ENCODE measurements at places on chromosomes 1 and 21. TPM values are rescaled to one million over a fixed set of nuclear protein-coding genes. Genes with fewer than 3 reads are reported as not detected.

- peaks cover 74% of the 10 kb centered on the region for H3K27me3 ChIP-seq
- no peaks in the 10 kb centered on the region for H3K4me1 ChIP-seq
- no peaks in the 10 kb centered on the region for H3K36me3 ChIP-seq
- no peak for DNase-seq
These were observed 93.2 kb downstream of the PAX7 start for GRCh38 chr1:18723701-18724411.

- no peaks in the 10 kb centered on the region for H3K36me3 ChIP-seq
- no peaks in the 10 kb centered on the region for H3K27me3 ChIP-seq
- no peak for DNase-seq
- no peak overlapping the region for H3K4me3 ChIP-seq
These were observed 188.2 kb upstream of the LYPLAL1 start for GRCh38 chr1:218985424-218985984.

- no peak overlapping the region for H3K4me3 ChIP-seq
- H3K36me3 ChIP-seq, result no peaks in the 10 kb centered on the region
- H3K27ac ChIP-seq, result no peak overlapping the region
- no peak for DNase-seq
These were observed 90.0 kb downstream of the FNBP1L start for GRCh38 chr1:93537924-93538323.

LRRC71 gene
- not detected for total RNA-seq

GPR61 gene
- total RNA-seq, result not detected

GRCh38 chr1:42034426-42034825, 115.7 kb upstream of the HIVEP3 start:
- DNase-seq, result no peak
- H3K36me3 ChIP-seq, result no peaks in the 10 kb centered on the region
- peaks cover 11% of the 10 kb centered on the region for H3K4me1 ChIP-seq

DNA sequence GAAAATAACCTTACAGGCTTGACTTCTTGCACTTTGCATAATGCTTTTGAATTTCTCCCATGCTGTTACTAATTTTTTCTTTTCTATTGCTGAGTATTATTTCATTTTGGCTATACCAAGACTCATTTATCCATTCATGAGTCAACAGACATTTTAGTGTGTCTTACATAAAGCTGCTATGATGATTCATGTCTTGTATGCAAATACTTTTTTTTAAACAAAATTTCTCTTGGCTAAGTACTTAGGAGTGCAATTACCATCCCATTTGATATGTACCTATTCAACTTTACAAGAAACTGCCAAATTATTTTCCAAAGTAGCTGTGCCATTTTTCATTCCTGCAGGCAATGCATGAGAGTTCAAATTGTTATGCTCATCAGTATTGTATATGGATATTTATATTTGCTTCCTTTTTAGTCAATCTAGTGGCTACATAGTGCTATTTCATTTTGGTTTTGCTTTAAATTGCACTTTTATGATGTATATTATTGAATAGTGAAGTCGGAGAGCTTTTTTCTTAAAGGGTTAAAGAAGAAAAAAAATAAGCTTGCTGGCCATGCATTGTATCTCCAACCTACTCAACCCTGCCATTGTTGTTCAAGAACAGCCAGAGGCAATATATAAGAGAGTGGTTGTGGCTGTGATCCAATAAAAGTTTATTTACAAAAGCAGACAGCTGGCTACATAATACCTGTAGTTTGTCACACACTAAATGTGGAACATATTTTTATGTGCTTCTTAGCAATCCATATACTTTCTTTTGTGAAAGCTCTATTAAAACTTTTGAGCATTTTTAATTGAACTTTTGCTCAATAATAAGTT, 862.8 kb downstream of the KCNT2 start:
- no peaks in the 10 kb centered on the region for H3K4me1 ChIP-seq
- no peaks in the 10 kb centered on the region for H3K36me3 ChIP-seq
- no peak for DNase-seq
- H3K27me3 ChIP-seq, result no peaks in the 10 kb centered on the region

DNA sequence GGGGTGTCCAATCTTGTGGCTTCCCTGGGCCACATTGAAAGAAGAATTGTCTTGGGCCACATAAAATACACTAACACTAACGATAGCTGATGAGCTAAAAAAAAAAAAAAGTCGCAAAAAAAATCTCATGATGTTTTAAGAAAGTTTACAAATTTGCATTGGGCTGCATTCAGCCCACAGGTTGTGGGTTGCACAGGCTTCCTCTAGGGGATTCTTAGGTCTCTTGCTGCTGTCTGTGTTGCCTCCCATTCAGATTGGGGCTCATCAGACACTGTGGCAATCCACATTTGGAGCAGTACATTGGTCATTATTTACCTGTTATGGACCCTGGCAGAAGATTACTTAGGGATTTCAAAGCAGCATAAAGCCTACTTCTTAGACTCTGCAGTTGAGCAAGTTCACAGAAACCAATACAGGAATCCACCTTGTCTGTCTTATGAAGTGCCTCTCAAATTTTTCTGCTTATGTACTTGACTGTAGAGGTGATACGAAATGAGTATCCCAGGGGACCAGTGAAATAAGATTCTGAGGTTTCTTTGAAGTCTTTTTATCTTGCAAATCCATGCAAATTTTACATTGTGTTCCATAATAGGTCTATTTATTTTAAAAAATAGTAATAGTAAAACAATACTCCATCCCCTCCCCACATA, 205.5 kb downstream of the RPS6KC1 start:
- no peaks in the 10 kb centered on the region for H3K36me3 ChIP-seq
- no peaks in the 10 kb centered on the region for H3K4me1 ChIP-seq
- DNase-seq, result no peak

GRCh38 chr1:246131095-246131494, 376.0 kb downstream of the SMYD3 start:
- no peaks in the 10 kb centered on the region for H3K27me3 ChIP-seq
- no peak overlapping the region for H3K4me3 ChIP-seq
- H3K27ac ChIP-seq, result no peak overlapping the region
- DNase-seq, result no peak
- 0 out of 2 replicates have a peak, but pooled peaks cover 5% of the 10 kb centered on the region for H3K4me1 ChIP-seq

CACHD1 gene
- 0.34 TPM for total RNA-seq

UBQLN4 gene
- 11.4 TPM for total RNA-seq

CD1B gene
- total RNA-seq, result not detected

GRCh38 chr1:54608566-54609230, 14.6 kb downstream of the FAM151A start:
- no peak overlapping the region for H3K4me3 ChIP-seq
- H3K27me3 ChIP-seq, result no peaks in the 10 kb centered on the region
- H3K27ac ChIP-seq, result no peak overlapping the region
- no peaks in the 10 kb centered on the region for H3K4me1 ChIP-seq
- no peaks in the 10 kb centered on the region for H3K36me3 ChIP-seq

SLFNL1 gene
- 0.03 TPM for total RNA-seq

CD160 gene
- total RNA-seq, result 0.18 TPM

KCNA2 gene
- not detected for total RNA-seq

DNA sequence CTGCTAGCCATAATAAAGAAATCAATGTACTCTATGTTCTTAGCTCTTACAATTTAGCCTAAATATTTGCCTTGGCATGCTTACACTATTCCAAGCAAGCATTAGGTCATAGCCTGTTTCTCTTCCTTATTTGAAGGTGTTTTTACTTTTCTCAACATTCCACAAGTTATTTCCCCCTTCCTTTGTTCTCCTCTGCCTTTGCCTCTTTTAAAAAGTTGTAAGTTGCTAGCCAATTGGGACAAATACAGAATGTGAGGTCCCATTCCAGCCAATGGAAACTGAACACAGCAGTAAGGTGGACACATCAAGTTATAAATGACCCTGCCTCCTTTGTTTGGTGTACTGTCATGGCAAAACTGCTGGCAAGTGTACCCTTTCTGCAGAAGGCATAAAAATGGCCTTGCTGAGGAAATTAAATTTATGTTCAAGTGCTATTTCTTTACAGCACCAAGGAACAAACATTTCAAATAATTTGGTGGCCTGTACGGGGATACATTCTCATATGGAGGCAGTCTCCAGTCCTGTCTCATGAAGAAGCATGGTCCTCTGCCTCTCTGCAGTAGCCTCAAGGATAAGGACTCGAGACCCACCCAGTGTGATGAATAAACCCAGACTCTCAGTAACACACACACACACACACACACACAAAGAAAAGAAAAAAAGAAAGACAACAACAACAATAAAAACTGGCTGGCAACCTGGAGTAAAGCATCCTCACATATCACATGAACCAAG, 28.8 kb upstream of the FMO1 start:
- no peaks in the 10 kb centered on the region for H3K27me3 ChIP-seq
- peaks cover 33% of the 10 kb centered on the region for H3K4me1 ChIP-seq

- no peaks in the 10 kb centered on the region for H3K36me3 ChIP-seq
- H3K27me3 ChIP-seq, result no peaks in the 10 kb centered on the region
- DNase-seq, result no peak
- peaks cover 17% of the 10 kb centered on the region for H3K4me1 ChIP-seq
- H3K27ac ChIP-seq, result no peak overlapping the region
These were observed 114.7 kb upstream of the WNT4 start for GRCh38 chr1:22257290-22258275.

TSPAN1 gene
- total RNA-seq, result not detected

DNA sequence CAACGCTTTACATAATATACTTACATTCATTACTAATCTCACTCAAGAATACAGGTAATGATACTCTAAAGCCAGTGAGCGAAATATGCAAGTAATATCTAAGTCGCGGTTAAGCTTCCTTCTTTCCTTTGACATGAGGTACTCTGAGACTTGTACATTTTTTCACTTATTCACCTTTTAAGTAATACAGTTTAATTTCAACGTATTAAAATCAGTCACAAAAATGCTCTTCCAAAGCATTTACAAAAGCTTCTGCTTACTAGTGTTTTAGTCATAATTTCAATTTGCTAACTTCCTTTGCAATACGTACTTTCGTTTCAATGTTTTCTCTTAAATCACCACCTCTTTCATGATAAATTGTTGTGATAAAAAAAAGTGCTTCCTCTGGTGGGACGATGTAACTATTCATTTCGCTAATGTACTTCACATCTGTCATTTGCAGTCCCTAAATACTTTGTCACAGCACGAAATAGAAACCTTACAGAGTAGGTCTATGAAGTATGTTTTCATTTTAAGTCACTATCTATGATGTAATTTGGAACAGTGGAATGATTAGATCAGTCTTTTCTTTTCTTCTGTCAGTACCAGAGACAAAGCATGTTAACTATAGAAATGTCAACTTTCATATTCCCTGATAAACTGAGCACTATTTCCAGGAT, 34.0 kb upstream of the ADGRL4 start:
- H3K36me3 ChIP-seq, result no peaks in the 10 kb centered on the region
- H3K4me1 ChIP-seq, result peaks cover 37% of the 10 kb centered on the region
- H3K27me3 ChIP-seq, result no peaks in the 10 kb centered on the region
- H3K4me3 ChIP-seq, result peak overlapping the region; percentile 7

GRCh38 chr1:170239445-170239844, 93.7 kb downstream of the NTMT2 start:
- H3K27ac ChIP-seq, result no peak overlapping the region
- no peaks in the 10 kb centered on the region for H3K27me3 ChIP-seq
- DNase-seq, result no peak
- no peaks in the 10 kb centered on the region for H3K4me1 ChIP-seq
- H3K4me3 ChIP-seq, result no peak overlapping the region
- H3K36me3 ChIP-seq, result no peaks in the 10 kb centered on the region

GRCh38 chr1:213560226-213560625, 427.5 kb upstream of the PROX1 start:
- no peaks in the 10 kb centered on the region for H3K4me1 ChIP-seq
- no peak for DNase-seq
- H3K36me3 ChIP-seq, result no peaks in the 10 kb centered on the region
- no peak overlapping the region for H3K4me3 ChIP-seq
- no peaks in the 10 kb centered on the region for H3K27me3 ChIP-seq

GRCh38 chr1:222627232-222627631, 9.3 kb downstream of the MIA3 start:
- H3K4me1 ChIP-seq, result no peaks in the 10 kb centered on the region
- H3K4me3 ChIP-seq, result no peak overlapping the region
- no peaks in the 10 kb centered on the region for H3K27me3 ChIP-seq
- H3K36me3 ChIP-seq, result peaks cover 88% of the 10 kb centered on the region
- no peak overlapping the region for H3K27ac ChIP-seq
- DNase-seq, result no peak

DNA sequence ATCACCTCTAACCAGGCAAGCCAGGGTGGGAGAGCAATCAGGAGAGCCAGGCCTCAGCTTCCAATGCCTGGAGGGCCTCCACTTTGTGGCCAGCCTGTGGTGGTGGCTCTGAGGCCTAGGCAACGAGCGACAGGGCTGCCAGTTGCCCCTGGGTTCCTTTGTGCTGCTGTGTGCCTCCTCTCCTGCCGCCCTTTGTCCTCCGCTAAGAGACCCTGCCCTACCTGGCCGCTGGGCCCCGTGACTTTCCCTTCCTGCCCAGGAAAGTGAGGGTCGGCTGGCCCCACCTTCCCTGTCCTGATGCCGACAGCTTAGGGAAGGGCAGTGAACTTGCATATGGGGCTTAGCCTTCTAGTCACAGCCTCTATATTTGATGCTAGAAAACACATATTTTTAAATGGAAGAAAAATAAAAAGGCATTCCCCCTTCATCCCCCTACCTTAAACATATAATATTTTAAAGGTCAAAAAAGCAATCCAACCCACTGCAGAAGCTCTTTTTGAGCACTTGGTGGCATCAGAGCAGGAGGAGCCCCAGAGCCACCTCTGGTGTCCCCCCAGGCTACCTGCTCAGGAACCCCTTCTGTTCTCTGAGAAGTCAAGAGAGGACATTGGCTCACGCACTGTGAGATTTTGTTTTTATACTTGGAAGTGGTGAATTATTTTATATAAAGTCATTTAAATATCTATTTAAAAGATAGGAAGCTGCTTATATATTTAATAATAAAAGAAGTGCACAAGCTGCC, 19.8 kb downstream of the CSF1 start:
- H3K27me3 ChIP-seq, result no peaks in the 10 kb centered on the region
- DNase-seq, result no peak
- H3K4me3 ChIP-seq, result no peak overlapping the region
- no peak overlapping the region for H3K27ac ChIP-seq
- H3K36me3 ChIP-seq, result peaks cover 54% of the 10 kb centered on the region

- H3K4me1 ChIP-seq, result no peaks in the 10 kb centered on the region
- DNase-seq, result no peak
- no peak overlapping the region for H3K27ac ChIP-seq
- H3K27me3 ChIP-seq, result no peaks in the 10 kb centered on the region
- H3K36me3 ChIP-seq, result no peaks in the 10 kb centered on the region
These were observed 1705.3 kb downstream of the NCAM2 start for GRCh38 chr21:22703521-22703920.

KLF18 gene
- total RNA-seq, result not detected

- no peaks in the 10 kb centered on the region for H3K36me3 ChIP-seq
- DNase-seq, result no peak
- no peak overlapping the region for H3K4me3 ChIP-seq
These were observed 57.4 kb downstream of the KCNK1 start for GRCh38 chr1:233671286-233671685.

RASAL2 gene
- 25.4 TPM for total RNA-seq

DNA sequence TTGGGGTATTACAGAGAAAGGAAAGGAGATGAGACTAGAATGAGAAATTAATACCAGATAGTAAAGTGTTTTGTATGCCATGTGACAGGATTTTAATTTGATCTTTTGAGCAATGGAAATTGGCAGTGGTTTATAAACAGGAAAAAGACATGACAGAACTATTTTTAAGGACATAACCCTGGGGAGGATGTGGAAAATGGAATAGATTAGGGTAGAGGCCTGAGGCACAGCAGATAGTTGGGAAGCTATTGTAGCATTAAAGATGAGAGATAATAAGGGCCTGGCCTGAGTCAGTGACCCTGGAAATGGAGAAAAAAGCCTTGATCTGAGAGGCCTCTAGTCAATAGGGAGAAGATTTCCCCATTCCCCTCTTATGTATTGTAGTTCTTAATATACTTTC, 22.1 kb upstream of the KCNA3 start:
- no peaks in the 10 kb centered on the region for H3K4me1 ChIP-seq
- no peaks in the 10 kb centered on the region for H3K36me3 ChIP-seq
- no peak for DNase-seq

All from SJSA1 (cell line).